ENCODE measurements at places on chromosomes 2 and 18.

DNA sequence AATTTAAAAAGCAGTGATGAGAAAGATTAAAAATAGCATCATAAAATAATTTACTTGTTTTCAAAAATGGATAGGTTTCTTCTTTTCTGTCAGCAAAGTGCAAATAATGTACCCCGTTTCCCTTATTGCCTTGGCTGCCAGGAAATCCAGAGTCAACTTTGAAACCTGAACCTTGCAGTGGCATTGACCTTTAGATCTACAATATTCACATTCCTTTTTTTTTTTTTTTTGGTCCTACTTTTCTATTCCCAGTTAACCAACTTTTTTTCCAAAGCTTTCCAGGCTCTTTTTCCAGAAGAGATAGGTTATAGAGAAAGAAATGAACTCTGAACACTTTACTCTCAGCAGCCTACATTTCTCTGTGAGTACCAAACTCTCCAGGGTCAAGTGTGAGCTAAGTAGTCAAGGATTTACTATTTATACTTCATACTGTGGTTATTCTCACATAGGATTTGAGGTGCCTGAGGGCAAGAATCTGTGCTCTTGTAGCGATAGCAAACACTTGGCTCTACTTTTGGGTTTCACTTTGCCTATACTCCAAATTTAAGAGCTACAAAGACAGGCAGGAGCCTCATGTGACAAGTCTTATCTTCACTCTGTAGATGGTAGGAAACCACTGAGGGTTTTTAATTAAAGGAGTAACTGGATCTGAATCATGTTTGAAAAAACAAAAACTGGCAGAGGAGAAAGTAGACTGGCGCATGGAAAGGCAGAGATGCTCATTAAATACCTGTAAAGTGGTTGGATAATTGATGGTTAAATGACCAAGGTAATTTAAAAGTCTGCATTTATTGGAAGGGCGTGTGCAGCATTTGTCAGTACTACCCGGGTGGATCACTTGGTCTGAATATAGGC lies 63.2 kb upstream of the TMEM17 start:
- DNase-seq: no peak

- no peak for DNase-seq
Observed at GRCh38 chr2:75870651-75871137, 160.0 kb upstream of the GCFC2 start.

DNA sequence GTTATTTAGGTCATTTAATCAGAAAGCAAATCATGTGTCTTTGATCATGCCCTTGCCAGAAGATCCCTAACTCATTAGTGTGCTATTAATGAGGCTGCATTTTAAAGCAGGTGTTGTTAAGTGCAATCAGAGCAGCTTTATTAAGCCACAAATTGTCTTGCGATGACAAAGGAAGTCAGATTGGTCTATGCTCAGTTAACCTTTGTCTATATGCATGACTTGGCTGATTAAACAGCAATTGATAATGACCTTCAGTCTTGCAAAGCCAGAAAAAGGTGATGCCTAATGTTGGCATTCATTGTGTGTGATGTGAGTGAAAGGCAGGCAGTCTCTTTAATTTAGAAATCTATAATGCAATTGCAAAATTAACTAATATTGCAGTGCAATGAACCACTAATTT lies 166.9 kb downstream of the RND3 start:
- DNase-seq: no peak

DNA sequence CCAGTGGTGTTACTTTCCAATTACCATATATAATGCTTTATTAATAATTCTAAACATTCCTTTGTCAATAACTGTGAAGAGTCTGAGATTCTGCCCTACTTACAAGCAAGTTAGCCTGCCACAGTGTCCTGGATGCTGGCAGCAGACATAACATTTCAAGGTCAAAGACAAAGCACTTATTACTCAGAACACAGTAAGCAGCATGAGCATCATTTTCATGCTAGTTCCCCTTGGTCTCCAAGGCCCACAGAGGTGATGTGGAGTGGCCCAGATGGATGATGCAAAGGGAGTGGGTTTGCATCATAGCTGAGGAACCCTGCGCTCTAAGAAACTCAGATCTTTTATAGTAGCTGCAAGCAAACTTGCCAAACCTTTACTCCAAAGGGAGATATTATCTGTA lies 349.7 kb downstream of the ZEB2 start:
- DNase-seq: no peak

DNA sequence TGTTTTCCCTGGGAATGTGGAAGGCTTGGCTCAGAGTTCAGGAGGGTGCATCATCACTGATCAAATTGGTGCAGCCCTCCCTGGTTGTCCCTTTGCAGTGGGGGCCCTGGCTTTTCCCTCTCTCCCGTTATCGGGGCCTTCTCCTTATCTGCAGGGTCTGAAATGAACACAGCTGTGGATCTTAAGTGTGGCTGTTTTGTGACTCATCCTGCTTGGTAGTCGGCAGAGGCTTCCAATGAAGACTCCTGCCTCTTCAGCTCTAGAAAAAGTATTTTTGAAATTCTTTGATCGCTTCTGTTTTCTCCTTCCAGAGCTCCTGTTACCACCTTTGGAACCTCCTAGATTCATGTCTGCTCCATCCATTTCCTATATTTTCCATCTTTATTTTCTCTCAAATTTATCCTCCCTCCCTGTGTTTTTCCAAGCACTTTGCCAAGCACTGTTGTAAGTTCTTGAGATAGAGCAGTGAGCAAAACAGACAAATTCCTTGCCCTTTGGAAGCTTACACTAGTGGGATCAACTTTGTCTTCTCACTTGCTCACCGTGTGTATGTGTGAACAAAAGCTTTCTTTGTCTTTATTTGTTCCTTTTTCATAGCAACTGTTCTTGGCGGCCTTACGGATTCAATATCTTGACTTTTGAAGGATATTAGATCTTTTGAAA lies 45.7 kb downstream of the RALB start:
- DNase-seq: no peak

GRCh38 chr2:40287773-40288172 lies 164.1 kb downstream of the SLC8A1 start:
- DNase-seq: no peak

GRCh38 chr2:188382107-188382506 lies 90.4 kb downstream of the GULP1 start:
- DNase-seq: no peak

GRCh38 chr2:23761638-23762037 lies 165.3 kb downstream of the ATAD2B start:
- DNase-seq: no peak

GRCh38 chr2:29526587-29527586 lies 394.5 kb downstream of the ALK start:
- DNase-seq: no peak

DNA sequence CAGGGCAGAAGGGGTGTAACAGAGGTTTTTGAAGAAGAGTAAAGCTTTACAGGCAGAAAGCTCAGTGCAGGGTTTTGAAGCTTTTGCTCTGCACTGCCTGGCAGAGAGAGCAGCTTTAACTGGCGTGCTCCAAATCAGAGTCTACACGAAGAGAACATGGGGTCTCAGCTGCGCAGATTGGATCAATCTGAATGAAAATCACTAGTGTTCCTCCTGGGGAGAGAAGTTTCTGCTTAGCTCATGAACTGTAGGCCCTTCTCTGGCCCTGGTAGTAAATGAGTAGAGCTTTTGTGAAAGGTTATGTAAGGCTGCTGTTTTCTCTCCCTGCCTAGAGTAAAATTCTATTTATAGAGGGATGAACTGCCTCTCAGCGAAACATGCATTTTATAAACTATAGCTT lies 13.6 kb downstream of the DCC start:
- DNase-seq: no peak

DNA sequence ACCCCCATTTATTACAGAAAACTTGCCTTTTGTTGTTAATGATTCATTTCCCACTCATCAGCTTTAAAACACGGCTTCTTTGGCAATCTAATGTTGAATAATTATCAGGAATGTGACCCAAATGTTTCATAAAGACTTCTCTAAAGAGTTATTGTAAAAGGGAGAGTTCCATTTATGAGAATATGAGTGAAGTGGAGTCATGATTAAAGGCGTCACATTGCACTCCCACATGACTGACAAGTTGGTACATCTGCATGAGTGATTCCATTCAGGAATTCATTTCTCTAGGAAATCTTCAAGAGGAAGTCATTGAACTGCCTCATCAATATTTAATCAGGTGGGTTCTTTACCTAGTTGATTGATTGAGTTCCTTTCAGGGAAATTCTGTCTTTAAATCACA lies 184.8 kb downstream of the LNPK start:
- DNase-seq: no peak

DNA sequence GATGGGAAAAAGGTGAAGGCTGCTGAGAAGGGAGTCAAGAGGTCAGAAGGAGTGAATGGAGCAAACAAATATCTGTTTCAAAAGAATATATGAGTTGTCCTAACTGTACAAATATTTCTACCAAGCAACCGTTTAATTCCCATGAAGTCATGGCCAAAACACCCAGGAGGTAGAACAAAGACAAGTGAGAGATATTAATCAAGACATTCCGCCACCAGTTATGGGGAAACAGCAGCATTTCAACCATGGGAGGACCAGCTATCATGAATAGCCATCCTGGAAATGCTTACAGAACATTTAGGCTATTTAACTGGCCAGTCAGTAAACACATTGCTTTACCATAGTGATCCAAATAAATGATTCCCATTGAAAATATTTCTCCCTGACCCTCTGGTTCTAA lies 396.3 kb downstream of the IRS1 start:
- DNase-seq: no peak

DNA sequence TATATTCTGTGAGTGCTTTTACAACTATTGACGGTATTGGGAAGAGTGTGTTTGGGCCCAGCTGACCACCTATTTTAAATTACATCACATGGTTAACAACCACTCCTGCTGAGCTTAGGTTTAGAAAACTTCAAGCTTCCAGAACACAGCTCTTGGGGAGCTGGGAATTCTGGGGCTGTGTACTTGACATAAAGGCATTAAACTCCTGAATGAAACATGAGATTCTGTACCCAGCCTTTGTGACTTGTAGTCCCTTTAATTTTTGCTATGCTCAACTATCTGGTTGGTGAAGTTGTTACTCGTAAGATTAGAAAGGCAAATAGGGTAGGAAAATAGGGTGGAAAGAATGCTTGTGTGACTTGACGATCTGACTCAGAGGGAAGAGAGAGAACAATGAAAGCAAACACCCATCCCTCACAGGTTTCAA lies 66.9 kb downstream of the LTBP1 start:
- no peak for DNase-seq

- DNase-seq: peak; percentile 27
Observed at GRCh38 chr2:201130524-201131186, 14.7 kb downstream of the CFLAR start.
